ENCODE measurements at places on chromosomes 16 and 17.

- DNase-seq = no peak
Observed at GRCh38 chr16:57585051-57585687, 42.7 kb downstream of the ADGRG5 start.

DNA sequence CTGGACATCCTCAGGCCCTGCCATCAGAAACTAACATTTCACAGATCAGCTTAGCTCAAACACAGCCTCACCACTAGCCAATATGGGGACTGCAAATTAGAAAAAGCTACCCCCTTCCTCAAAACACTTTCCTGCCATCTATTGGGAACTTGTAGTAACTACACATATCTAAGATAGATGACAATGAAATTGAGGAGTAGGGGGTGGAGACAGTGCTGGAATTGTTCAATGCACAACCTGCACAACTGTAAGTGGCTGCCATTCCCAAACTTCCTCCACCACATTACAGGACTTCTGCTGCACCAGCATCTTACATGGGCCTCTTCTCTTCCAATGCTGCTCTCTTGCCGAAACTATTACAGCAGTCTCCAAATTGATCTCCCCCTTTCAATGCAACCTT lies 21.9 kb downstream of the AIPL1 start:
- DNase-seq = no peak

DNA sequence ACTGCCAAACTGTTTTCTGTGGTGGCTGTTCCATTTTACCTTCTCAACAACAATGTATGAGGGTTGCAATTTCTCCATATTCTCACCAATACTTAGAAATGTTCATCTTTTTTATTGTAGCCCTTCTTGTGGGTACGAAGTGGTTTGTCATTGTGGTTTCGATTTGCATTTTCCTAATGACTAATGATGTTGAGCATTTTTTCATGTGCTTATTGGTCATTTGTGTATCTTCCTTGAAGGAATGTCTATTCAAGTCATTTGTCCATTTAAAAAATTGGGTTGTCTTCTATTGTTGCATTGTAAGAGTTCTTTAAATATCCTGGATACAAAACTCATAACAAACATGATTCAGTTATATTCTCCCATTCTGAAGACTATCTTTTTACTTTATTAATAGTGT lies 47.5 kb upstream of the CCL2 start:
- DNase-seq = no peak

DNA sequence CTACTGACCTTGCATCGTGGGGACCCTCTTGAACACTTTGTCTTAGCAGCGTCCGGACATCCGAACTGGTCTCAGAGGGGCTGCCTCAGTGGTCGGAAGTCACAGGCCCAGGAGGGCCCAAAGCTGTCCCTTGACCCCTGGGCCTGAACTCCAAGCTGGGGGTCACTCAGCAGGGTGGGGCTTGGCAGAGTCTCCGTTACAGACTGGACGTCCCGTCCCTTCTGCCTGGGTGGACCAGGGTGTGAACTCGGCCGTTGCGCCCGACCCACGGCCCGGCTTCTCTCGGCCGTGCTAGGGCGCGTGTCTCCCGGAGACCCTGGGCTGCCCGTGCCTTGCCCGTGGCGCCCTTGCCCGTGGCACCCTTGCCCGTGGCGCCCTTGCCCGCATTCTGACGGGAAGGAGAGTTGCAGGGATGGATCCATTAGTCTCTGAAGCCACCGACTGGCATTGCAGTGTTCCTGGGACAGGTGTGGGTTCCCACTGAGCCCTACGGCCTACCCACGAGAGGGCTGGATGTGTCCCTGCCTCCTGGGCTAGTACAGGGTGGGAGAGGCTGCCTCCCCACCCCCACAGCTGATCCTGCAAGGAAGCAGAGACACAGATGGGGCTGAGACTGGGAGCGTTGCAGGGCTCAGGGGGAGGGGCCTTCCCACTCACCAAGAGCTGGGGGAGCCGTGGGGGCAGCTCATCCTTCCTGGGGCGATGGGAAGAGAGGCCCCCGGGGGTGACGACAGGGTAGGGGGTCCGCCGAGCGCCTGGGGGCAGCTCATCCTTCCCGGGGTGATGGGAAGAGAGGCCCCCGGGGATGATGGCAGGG lies 4.9 kb downstream of the CACNA1H start:
- no peak for DNase-seq

- no peak for DNase-seq
Observed at GRCh38 chr16:27323781-27324561, 10.2 kb downstream of the IL4R start.

GRCh38 chr16:47977802-47978201 lies 178.0 kb downstream of the ABCC12 start:
- no peak for DNase-seq

DNA sequence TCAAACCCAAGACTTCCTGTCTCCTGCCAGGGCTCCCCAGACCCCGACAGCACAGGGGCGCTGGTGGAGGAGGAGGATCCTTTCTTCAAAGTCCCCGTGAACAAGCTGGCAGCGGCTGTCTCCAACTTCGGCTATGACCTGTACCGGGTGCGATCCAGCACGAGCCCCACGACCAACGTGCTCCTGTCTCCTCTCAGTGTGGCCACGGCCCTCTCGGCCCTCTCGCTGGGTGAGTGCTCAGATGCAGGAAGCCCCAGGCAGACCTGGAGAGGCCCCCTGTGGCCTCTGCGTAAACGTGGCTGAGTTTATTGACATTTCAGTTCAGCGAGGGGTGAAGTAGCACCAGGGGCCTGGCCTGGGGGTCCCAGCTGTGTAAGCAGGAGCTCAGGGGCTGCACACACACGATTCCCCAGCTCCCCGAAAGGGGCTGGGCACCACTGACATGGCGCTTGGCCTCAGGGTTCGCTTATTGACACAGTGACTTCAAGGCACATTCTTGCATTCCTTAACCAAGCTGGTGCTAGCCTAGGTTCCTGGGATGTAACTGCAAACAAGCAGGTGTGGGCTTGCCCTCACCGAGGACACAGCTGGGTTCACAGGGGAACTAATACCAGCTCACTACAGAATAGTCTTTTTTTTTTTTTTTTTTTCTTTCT lies 8.1 kb downstream of the SERPINF1 start:
- DNase-seq = no peak

DNA sequence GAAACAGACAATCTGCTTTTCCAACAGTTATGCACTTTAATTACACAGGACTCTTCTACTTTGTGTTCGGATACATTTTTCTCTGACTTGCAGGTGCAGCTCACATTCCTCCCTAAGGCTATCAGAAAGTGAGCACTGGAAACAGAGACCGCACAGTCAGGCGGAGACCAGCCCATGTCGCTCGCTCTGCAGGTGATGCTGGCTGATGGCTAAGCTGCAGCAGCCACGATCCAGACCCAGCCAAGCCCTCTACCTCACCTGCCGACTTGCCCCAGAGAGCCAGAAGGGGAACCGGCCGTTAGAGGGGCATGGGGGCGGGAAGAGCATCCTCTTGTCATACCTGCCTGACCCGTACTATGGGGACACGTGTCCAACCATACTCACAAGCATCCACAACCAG lies 33.8 kb downstream of the MAP1LC3B start:
- DNase-seq = no peak

- DNase-seq = peak; percentile 10
Observed at GRCh38 chr16:55043499-55043898, 112.8 kb downstream of the IRX5 start.

- no peak for DNase-seq
Observed at GRCh38 chr17:36926701-36927100, 10.6 kb upstream of the LHX1 start.

- no peak for DNase-seq
Observed at GRCh38 chr16:58614860-58615259, 14.8 kb downstream of the CNOT1 start.

- no peak for DNase-seq
Observed at GRCh38 chr16:82882226-82882625, 255.5 kb downstream of the CDH13 start.

DNA sequence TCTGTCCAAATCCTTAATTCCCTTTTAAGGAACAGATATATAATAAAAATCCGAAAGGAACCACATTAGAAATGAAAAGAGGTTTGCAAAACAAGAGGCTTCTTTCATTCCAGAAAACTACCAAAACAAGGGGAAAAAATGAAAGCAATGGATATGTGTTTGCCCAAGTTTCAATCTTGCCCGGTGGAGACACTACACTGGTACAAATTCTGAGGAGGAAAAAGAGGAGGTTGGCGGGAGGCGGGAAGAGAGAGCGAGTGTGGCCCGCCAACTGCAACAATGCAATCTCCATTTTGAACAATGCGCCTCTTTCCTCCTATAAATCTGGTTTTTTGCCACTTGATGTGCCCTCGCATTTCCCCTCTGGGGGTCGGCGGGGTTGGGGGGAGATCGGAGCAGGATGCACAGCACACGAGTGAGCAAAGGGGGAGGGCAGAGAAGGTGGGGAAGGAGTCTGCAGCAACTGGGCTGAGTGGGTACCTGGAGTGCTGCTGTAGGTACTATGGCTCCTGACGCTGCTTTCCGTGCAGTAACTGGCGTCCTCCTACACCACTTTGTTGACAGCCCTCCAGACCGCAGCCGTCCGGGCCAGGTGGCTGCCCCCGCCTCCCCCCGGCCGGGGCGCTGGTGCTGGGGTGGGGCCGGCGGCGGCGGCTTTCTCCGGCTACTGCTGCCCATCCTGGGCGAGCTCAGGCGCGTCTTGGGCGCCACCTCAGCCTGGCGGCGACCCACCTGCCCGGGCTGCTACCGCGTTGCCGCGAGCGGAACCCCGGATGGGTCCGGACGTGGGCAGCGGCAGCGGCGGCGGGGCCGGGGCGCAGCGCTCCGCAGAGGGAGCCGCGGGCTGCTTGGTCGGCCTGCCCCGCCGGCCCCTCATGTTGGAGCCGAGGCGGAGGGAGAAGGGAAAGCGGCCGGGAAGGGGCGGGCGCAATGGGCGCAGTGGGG lies 93.8 kb upstream of the PLEKHM1 start:
- DNase-seq = peak; percentile 62

- no peak for DNase-seq
Observed at GRCh38 chr17:81646869-81647600, 9.3 kb downstream of the PDE6G start.

GRCh38 chr16:74275031-74275636 lies 21.5 kb upstream of the PSMD7 start:
- DNase-seq = no peak

DNA sequence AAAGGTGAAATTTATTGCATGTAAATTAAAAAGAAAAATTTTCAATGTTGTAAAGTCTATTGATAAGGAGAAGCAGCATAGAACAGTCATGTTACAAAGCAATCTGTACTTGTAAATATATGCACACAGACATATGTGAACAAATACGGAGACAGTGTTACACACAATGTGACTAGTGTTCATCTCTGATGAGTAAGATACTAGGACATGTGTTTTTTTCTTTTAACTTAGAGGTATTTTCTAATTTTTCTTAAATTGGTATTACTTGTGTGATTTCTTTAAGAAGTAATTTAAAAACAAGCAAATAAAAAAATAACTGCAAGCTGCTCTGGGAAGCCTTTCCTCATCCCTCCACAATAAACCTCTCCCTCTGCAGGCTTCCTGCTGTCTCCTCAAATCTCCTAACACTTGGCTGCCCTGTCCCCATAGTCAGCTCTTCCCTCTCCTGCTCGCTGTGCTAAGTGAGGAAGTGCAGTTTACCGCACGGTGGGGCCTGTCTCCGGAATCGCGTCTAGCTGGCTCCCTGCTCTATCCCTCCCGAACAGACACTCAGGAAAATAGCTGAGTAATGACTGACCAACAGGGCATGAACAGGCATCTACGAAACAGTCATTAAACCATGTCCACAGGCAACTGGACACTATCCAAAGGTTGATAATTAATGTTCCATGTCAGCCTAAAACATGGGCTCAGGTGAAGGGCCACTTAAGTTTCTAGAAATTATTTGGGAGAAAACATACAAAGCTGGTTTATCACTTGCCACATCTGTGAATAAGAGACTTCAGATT lies 35.9 kb downstream of the CMTM4 start:
- no peak for DNase-seq

DNA sequence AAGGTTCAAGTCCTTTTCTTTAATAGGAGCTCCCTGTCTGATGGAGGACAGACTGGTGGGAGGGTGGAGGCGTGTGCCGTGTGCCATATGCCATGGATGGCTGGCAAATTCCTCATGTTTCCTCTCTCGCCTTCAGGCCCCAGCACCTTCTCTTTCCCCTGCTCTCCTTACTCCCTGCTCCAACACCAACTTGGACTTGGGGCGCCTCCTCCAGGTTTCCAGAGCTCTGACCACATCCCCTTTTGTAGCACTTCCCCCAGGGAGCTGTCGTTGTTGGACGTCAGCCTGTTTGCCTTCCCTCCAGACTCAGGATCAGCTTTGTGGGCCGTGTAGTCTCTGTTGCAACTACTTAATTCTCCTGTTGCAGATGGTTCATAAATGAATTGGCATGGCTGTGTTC lies 30.7 kb downstream of the TMC7 start:
- no peak for DNase-seq

DNA sequence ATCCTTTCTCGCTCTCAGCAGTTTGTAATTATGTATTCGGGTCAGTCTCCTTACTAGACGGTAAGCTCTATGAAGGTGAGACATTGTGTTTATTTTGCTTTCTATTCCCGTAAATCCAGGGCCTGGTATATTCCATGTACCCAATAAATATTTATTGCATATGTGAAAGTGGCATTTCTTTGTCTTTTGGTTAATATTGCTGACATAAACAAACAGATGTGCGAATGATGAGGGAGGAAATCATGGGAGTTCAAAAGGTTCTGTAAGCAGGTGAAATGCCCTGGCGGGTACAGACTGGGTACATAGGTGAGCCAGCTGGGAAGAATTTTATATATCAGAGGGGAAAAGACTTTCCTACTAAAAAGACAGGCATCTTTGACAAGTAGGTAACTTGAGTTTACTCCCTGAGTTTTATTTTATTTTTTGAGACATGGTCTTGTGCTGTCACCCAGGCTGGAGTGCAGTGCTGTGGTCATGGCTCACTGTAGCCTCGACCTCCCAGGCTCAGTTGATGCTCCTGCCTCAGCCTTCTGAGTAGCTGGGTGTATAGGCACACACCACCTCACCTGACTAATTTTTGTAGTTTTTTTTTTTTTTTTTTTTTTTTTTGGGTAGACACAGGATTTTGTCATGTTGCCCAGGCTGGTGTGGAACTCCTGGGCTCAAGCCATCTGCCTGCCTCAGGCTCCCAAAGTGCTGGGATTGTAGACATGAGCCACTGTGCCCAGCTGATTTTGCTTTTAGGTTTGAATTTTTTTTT lies 5.7 kb upstream of the METTL9 start:
- no peak for DNase-seq

DNA sequence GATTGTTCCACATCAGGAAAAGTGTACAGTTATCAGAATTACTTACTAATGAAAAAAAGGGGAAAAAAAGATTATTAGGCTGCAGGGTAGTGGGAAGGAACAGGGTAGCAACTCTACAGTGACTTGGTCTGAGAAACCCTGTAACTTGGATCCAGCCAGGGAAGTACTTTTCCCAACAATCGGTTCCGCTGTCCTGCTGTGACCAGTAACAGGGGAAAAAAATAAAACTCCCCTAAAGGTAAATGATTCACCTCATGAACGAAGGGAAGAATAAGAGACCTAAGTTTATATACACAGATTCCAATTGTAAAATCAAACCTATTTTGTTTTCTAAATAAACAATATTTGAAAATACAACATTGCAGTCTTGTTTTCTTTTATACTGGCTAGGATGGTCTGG lies 189.9 kb downstream of the WWOX start:
- DNase-seq = no peak

Measured in stimulated activated effector memory CD8-positive, alpha-beta T cell treated with anti-CD3 and anti-CD28 coated beads, Interleukin-12 subunit alpha, Interleukin-12 subunit beta, amount 100 ng/mL, for 72 hours (primary cell).